ENCODE measurements at places on chromosomes 12 and 14.

GRCh38 chr12:13376610-13377373 lies 180.3 kb downstream of the EMP1 start:
- no peak for DNase-seq

DNA sequence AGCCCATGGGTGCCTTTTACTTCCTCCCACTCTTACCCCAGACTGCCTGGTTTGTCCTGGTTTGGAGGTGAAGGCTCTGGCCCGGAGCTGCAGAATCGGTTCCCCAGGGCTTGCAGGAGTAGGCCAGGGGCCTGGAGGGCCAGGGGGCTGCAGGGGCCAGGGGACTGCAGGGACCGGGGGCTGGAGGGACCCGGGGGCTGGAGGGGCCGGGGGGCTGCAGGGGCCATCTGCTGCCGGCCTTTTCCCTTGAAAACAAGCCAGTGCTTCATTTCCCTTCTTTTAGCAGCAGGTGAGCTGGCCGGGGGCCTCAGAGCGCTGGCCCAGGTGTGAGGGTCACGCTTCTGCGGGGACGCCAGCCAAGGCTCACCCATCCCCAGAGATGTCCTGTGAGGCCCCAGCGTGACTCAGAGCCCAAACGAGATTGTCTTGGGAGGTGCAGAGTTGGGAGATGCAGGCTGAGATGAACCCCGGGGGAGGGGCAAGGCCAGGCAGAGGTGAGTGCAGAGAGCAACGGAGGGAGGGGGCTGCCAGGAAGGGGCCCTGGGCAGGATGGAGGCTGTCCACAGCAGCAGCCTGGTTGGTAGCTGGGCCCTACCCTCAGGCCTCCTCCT lies 154.9 kb downstream of the KIF26A start:
- no peak for DNase-seq

GRCh38 chr12:19158923-19159322 lies 29.4 kb downstream of the PLEKHA5 start:
- DNase-seq, result no peak

- no peak for DNase-seq
Measured at GRCh38 chr12:117789195-117789912, 179.4 kb downstream of the KSR2 start.

DNA sequence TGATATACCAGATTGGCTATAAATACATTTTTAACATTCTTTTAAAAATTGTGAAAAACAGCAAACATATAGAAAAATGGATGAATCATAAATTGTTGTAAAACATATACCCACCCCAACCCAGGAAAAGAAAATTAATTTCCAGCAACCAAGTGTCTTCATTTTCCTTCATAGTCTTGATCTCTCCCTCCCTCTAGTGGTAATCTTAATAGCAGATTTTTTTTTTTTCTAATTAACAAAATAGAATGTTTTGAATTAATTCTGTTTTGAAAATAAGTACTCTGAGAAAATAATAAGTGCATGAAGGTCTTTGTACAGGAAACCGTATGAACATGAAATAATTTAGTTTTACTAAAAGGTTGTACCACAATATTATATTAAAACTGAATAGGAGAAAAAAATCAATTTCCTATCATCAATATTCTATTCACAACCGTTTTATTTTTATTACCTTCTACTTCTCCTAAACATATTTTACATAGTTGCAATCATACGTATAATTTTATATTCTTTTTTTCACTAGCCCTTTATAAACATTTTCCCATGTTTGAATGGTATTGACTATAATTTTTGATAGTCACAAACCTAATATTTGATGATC lies 7.0 kb downstream of the ETNK1 start:
- DNase-seq, result no peak

DNA sequence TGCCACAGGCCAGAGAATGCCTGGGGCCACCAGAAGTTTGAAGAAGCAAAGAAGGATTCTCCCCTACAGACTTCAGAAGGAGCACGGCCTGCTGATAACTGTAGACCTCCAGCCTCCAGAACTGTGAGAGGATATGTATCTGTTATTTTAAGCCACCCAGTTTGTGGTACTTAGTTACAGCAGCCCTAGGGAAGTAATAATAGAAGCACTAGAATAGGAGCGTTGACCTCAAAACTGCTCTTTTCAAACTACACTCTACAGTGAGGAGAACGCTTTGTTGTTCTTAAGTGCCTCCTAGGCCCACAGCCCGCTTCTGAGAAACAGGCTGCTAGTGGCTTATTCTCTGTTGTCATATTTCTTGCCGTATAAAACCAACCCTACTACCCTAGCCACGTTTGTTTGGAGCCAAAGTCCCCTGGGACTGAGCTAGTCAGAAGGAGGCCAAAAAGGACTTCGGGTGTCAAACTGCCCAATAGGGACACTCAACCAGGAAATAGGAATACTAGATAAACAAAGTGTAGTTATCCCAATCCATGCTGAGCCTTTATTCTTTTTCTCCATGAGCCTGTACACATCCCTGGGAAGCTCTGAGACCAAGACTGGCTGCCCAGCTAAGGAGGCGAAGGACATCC lies 38.5 kb upstream of the FRS2 start:
- DNase-seq, result no peak

- DNase-seq, result no peak
Measured at GRCh38 chr12:749751-750270, 2.6 kb upstream of the WNK1 start.

DNA sequence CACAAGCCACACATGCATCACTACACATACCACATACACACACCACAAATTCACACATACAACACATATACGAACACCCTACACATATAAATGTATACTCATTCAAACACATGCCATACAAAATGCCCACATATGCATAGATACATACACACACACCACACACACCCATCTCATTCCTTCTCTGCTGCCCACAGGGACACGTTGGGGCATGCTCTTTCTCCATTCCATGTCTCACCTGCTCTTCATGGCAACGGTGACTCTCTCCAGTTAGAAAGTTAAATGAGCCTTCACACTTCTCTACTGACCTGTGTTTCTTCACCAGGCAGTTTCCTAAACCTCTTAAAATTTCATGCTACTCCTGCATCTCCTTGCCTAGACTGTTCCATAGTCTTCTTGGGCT lies 1194.8 kb downstream of the BCL11B start:
- DNase-seq, result no peak

Measured in effector memory CD8-positive, alpha-beta T cell (primary cell).